ENCODE measurements at places on chromosomes 3 and 15.

GRCh38 chr15:101613130-101614000 is 38.8 kb downstream of the TM2D3 start:
- DNase-seq = no peak

DNA sequence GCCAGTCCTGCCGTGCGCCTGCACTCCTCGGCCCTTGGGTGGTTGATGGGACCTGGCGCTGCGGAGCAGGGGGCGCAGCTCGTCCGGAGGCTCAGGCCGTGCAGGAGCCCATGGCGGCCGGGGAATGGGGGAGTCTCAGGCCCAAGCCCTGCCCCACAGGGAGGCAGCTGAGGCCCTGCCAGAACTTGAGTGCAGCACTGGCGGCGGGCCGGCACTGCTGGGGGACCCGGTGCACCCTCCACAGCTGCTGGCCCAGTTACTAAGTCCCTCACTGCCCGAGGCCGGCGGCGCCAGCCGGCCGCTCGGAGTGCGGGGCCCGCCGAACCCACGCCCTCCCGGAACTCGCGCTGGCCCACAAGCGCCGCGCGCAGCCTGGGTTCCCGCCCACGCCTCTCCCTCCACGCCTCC is 190.9 kb upstream of the MME start:
- DNase-seq = no peak

- peak; percentile 19 for DNase-seq
Measured at GRCh38 chr15:41892621-41893421, 1.0 kb downstream of the SPTBN5 start.

DNA sequence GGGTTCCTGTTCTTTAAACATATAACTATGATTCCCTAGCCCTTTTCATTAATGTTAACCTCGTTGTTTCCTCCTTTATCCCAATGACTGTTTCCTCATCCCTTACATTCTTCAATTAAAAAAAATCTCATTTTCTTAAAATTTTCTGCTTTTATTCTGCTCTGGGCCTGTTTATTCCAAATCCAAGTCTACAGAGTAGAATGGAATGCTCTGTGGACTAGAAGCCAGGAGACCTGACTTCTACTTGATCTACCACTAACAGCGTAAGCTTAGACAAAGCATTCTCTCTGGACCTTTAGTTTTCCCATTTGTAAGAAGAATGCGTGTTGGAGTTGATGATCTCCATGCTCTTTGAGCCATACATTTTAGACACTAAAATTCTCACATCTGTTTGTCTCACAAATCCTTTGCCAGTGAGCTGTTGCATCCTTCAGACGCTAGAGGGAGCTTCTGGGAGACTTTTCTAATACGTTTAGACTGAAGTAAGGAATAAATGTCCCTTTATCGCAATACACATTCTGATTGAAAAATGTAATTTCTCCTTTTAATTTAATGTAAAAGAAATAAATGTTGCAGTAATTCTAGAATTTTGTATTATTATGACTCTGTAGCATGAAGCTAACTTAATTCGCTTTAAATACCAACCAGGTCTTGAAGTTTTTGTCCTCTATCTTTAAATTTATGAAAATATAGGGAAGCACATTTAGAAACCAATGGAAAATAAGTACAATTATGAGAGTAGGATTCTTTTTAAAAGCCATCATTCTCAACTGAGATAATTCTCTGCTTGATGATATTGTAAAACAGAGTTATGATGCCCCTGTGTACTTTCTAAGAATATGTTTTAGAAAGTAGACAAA is 21.7 kb upstream of the GMNC start:
- DNase-seq = no peak

GRCh38 chr3:11690863-11691766 is 47.4 kb upstream of the VGLL4 start:
- DNase-seq = no peak

DNA sequence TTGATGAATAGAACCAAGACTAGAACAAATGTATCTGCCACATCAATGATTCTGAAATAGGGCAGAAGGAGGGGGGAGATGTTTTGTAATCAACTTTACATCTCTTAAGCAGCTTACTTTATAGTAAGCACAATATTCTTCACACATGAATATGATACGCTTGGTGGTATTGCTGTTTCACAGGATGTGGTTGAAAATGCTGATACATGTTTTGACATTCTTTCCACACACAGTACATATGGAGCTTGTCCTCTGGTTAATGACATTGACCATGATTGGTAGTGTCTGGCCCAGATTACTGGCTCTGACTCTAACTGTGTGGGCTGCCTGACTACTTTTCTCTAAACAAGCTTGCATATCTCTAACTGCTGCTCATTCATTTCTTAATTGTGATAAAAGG is 168.9 kb downstream of the KLHL25 start:
- no peak for DNase-seq

- DNase-seq = no peak
Measured at GRCh38 chr3:155595371-155595770, 149.5 kb downstream of the PLCH1 start.

DNA sequence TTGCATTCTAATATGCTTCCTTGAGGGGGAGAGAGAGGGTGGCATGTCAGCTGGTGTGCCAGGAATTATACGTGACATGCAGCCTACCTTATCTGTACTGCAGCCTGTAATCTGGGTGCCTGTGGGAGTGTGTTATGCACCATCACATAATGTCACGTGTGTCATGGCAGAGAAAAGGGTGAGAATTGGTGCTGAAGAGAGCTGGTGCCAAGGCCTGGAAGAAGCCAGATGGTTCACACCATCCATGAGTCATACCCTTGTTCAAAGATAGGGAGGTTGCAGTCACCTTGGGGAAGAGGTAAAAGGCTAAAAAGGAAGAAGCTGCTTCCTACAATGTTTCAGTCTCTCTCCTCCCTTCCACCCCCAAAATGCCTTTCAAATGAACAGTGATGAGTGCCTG is 5.3 kb downstream of the BRPF1 start:
- DNase-seq = no peak

- DNase-seq = no peak
Measured at GRCh38 chr3:139529662-139530061, 9.9 kb downstream of the RBP1 start.

- DNase-seq = no peak
Measured at GRCh38 chr3:72776-73175, 123.8 kb upstream of the CHL1 start.

DNA sequence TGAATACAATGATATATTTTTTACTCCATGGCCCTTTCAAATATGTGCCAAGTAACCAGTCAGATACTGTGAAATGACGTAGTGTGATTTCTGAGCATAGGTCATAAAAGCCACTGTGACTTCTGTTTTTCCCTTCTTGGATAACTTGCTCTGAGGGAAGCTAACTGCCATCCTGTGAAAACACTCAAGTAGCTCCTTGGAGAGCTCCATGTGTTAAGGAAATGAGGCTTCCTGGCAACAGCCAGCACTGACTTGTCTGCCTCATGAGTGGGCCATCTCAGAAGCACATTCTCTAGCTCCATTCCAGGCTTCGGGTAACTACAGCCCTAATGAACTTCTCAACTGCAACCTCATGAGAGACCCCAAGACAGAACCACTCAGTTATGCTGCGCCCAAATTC is 9.5 kb upstream of the CCDC80 start:
- DNase-seq = no peak

- DNase-seq = no peak
Measured at GRCh38 chr15:43505738-43506137, 11.7 kb upstream of the MAP1A start.

DNA sequence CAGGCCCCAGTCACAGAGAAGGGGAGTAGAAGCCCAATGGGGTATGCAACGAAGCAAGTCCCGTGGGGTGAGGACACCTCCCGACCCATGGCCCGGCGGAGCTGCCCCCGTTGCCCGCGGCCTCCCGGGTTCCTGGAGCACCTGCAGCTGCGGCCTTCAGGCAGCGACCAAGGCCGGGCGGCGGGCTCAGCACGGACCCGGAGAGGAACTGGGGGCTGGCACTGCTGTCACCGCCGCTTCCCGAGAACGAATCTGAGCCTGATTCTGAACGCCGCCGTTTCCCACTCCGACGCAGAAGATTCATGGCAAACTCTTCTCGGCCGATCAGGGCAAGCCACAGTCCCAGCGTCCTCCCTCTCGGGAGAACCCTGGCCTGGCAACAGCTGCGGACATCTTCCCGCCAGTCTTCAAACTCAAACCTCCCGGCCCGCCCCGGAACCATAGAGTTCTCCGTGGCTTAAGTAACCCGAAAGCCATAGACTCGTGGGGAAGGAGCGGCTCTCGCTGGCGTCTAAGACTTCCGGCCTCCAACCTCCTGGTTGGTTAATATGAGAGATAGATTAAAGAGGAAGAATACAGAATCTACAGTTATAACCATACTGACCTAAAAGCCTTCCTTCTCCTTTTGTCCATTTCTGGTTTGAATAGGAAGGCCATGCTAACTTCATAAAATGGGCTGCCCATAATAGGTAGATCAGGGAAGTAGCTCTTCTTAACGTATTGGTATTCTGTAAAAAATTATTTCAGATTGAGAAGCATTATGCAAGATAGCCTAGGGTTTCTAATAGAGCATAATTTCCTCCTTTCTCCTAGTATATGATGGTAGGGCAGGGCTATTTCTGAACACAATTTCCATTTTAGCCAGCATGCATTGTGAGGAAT is at the start of gene POLQ:
TSS of gene POLQ (minus strand) at position 415 of the 882 bp plus-strand sequence. CDS start at position 304, 111 bp downstream.
- peak; percentile 73 for DNase-seq

GRCh38 chr3:129107793-129108192 is 13.8 kb downstream of the RAB43 start:
- no peak for DNase-seq

DNA sequence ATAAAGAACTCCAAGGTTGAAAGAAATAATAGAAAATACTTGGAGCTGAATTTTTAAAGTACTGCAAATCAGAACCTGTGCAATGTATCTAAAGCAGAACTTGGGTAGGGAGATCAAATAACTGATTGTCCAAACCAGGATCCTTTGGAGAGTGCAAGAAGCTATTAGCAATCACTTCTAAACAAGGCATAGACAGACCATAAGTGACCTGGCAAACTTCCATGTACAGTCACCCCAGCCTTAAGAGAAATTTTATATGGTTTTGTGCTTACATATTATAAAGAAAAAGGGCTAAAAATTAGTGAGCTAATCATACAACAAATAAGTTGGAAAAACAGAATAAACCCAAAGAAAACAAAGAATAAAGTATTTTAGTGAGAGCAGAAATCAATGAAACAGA is 35.2 kb downstream of the ETV5 start:
- no peak for DNase-seq

- DNase-seq = no peak
Measured at GRCh38 chr3:111926266-111926676, 52.6 kb upstream of the ABHD10 start.

All from T-helper 9 cell (primary cell).